Uterus (tissue), 4 donors: ENCODE measurements at places on chromosomes 2 and 18. TPM values are rescaled to one million over a fixed set of nuclear protein-coding genes. Genes with fewer than 3 reads are reported as not detected.

Gene RSAD2
- total RNA-seq, result 12.2 TPM

DNA sequence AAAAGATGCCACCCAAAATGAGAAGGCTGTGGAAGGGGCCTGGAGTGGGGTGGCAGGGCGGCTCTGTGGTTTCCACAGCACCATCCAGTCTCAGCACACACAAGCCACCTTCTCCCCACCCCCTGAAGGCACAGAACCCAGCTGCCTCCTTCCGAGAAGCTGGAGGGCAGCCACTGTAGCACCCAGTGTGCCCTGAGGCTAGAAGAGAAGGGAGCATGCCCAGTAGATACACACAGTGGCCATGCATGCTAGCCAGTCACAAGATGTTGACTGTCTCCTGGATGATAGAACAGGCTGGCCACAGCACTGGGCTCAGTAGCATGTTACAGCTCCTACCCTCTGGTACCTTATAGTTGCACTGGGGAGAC is 148.9 kb upstream of the EPAS1 start:
- no peak for DNase-seq

DNA sequence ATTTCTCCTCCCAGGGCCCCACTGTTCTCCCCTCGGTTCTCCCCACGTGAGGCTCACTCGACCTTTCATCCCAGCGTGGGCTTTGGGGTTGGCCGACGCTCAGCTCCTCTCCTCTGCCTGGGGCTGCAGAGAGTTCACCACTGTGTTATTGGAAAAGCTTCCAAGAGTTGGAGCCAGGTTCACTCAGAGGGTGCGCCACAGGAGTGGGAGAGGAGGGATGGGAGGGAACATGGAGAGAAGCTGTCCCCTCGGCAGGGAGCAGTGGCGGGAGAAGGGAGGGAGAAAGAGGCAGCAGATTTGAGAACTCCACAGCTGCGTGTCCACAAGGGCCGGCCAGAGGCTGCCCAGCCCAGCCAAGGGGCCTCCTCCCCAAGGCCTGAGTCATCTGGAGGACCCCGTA is 197.1 kb upstream of the SMAD2 start:
- no peak for DNase-seq

Gene OR6B2
- total RNA-seq, result not detected
